ENCODE measurements at places on chromosomes 12 and 14.

DNA sequence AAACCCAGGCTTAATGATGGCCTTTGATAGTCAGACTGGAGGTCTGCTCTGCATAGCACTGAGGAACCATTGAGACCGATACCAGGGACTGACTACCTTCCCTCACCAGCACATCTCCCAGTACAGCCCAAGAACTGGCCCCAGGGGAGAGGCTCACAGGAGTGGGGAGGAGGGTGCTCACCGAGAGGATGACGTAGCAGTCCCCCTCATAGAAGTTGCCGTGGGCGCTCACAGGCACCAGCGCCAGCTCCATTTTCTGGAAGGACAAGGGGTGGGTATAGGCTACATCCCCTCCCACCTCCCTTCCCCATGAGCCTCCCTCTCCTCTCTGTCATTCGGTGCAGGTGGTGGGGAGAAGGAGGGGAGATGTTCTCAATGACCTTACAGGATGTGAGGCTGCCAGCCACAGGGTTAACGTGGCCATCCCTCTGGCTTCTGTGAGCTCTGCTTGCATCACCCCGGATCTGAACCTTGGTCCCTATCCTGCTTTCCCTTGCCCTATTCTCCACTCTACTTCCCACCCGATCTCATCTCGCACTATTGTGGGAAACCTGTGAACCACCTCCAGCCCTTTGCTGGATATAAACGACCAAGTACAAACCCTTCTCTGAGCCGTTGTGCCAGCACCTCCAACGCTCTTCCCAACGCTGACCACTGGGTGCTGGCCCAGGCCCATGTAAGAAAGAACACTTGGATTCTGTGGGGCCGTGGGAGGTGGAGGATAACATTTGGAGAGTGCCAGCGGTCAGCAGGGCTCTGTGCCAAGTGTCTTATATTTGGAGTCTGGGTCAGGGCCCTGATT lies 4.4 kb downstream of the AVIL start:
- no peak for DNase-seq

DNA sequence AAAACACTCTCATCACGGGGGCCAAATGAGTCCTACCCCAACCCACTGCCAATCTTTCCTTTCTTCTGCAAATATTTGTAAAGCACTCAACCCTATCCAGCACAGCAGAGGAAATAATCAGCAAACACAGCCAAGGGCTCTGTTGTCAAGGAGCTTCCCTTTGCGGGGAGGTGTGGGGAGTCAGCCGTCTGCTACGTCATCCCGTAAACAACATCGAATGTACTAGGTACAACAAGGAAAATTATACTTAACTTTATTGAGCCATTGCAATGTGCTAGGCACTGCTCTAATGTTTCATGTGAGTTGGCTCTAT lies 22.8 kb downstream of the TMEM63C start:
- no peak for DNase-seq

DNA sequence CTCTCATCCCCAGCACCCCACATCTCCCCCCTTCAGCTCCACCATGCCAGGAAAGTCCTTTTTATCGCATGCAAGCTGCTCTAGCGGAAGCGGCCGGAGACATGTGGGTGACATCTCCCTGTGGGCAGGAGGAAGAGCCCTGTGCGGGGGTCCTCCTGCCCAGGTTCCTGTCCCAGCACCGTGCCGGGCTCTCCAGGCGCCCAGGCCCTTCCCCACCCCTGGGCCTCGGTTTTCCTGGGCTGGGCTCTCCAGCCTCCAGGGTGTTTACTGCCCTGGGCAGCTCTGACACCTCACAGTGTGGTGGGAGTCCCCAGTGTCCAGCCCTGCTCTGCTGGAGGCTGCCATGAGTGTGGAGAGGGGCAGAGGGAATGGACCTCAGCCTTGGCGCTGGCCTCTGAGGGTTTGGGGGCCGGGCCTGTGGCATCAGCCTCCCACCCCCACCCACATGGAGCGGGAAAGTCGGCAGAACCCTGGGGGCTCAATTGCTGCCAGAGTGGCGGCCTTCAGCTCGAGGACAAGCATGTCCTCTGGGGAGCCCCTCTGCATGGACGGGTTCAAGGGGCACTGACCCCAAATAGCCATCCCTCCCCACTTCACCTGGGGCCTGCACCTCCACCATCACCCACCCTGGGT lies 16.9 kb downstream of the ASPG start:
- DNase-seq, result no peak

GRCh38 chr14:35341751-35342488 lies 49.7 kb downstream of the PSMA6 start:
- no peak for DNase-seq

- no peak for DNase-seq
Measured at GRCh38 chr14:104138098-104138717, at the start of gene KIF26A. Gene KIF26A (plus strand): TSS chr14:104138587. CDS start chr14:104138723, 136 bp downstream.
